ENCODE measurements at places on chromosomes 5 and 9.

GRCh38 chr9:37206121-37206620, 85.8 kb downstream of the ZCCHC7 start:
- H3K4me3 ChIP-seq = no peak overlapping the region
- no peak overlapping the region for H3K27ac ChIP-seq
- peaks cover 15% of the 10 kb centered on the region for H3K36me3 ChIP-seq
- no peaks in the 10 kb centered on the region for H3K27me3 ChIP-seq
- H3K4me1 ChIP-seq = peaks cover 3% of the 10 kb centered on the region
- no peak for DNase-seq

DNA sequence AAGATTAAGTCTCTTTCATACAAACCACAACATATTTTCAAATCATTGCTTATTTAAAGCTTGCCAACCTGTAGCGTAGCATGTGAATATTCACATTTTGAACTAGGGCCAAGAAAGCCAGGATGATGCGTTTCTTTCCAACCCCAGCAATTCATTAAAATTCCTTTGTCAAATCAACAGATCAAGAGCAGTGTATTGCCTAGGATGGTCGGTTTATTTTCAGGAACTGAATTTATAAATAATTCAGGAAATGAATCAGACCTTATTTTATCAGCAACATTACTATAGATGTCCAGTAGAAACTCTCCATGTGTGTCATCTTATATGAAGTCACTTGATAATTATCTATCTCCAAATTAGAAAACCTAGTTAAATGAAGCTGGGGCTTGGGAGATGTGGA, 13.2 kb upstream of the AUH start:
- no peaks in the 10 kb centered on the region for H3K27me3 ChIP-seq
- no peak overlapping the region for H3K27ac ChIP-seq
- H3K4me1 ChIP-seq = no peaks in the 10 kb centered on the region

DNA sequence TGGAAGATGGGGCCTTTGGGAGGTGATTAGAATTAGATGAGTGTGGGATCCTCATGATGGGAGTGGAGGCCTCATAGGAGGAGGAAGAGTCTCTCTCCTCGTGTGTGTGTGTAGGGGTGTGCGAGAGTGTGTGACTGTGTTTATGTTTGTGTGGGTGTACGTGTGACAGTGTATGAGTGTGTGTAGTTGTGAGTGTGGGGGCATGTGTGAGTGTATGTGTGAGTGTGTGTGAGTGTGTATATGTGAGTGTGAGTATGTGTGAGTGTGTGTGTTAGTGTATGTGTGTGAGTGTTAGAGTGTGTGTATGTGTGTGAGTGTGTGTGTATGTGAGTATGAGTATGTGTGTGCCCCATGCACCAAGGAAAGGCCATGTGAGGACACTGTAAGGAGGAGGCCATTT, 68.2 kb upstream of the SMIM15 start:
- H3K27me3 ChIP-seq = no peaks in the 10 kb centered on the region
- H3K4me3 ChIP-seq = no peak overlapping the region
- no peaks in the 10 kb centered on the region for H3K36me3 ChIP-seq
- H3K27ac ChIP-seq = no peak overlapping the region

- H3K36me3 ChIP-seq = no peaks in the 10 kb centered on the region
- H3K27ac ChIP-seq = no peak overlapping the region
Observed at GRCh38 chr5:142973932-142974331, 203.8 kb downstream of the ARHGAP26 start.

DNA sequence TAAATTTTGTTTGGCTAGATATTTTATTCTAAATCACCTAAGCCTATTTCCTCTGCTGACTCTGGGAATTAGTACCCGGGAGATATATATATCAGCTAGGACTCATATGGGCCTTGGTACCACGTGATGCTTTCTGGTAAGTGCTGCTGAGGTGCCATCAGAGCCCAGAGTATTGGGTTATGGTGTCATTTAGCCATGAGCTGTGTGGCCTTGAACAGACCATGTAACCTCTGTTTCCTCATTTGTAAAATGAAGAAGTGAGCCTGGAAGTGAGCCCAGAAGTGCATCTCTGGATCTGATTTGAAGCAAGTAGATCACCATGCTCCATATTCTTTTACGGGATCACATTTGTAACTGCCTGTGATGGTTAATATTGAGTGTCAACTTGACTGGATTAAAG, 126.1 kb downstream of the GPBP1 start:
- H3K4me1 ChIP-seq = no peaks in the 10 kb centered on the region
- DNase-seq = no peak
- no peak overlapping the region for H3K27ac ChIP-seq
- no peak overlapping the region for H3K4me3 ChIP-seq

- no peak overlapping the region for H3K27ac ChIP-seq
- no peak for DNase-seq
Observed at GRCh38 chr9:35729101-35729500, 2.9 kb downstream of the TLN1 start.

- H3K27me3 ChIP-seq = no peaks in the 10 kb centered on the region
- no peak for DNase-seq
- H3K4me3 ChIP-seq = no peak overlapping the region
- H3K27ac ChIP-seq = no peak overlapping the region
Observed at GRCh38 chr5:5481633-5482032, 59.2 kb downstream of the ICE1 start.

- H3K27ac ChIP-seq = no peak overlapping the region
- H3K4me1 ChIP-seq = no peaks in the 10 kb centered on the region
- DNase-seq = no peak
- H3K27me3 ChIP-seq = no peaks in the 10 kb centered on the region
Observed at GRCh38 chr5:59575648-59576445, 317.7 kb downstream of the PDE4D start.

DNA sequence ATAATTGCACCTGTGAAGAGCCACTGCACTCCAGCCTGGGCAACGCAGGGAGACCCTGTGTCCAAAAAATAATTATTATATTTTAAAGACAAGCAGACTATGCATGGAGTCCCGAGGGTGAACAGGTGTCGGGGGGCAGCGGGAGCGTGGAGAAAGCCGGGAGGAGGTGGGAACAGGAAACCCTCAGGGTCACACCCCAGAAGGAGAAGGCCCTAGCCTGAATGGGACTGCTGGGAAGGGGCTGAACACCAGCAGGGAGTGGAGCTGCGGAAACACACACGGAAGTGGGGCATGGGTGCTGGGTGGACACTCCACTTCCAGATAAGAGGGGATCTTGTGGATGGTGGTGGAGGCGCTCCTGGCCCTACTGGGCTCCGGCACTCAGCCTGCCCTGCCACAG, 12.8 kb downstream of the SURF6 start:
- H3K36me3 ChIP-seq = 0 out of 2 replicates have a peak, but pooled peaks cover 4% of the 10 kb centered on the region
- H3K4me1 ChIP-seq = no peaks in the 10 kb centered on the region
- H3K27ac ChIP-seq = no peak overlapping the region
- no peak overlapping the region for H3K4me3 ChIP-seq

GRCh38 chr5:103260951-103261350, 2.4 kb downstream of the MACIR start:
- H3K27me3 ChIP-seq = no peaks in the 10 kb centered on the region
- H3K27ac ChIP-seq = no peak overlapping the region
- no peaks in the 10 kb centered on the region for H3K36me3 ChIP-seq
- peak overlapping the region; percentile 69 for H3K4me3 ChIP-seq
- H3K4me1 ChIP-seq = peaks cover 2% of the 10 kb centered on the region

GRCh38 chr9:17793713-17794622, 215.1 kb downstream of the SH3GL2 start:
- no peaks in the 10 kb centered on the region for H3K36me3 ChIP-seq
- no peak overlapping the region for H3K4me3 ChIP-seq
- no peaks in the 10 kb centered on the region for H3K4me1 ChIP-seq
- H3K27ac ChIP-seq = no peak overlapping the region
- H3K27me3 ChIP-seq = no peaks in the 10 kb centered on the region

GRCh38 chr5:169875731-169876130, 104.6 kb downstream of the INSYN2B start:
- no peak for DNase-seq
- H3K4me3 ChIP-seq = no peak overlapping the region
- no peaks in the 10 kb centered on the region for H3K36me3 ChIP-seq
- H3K27me3 ChIP-seq = no peaks in the 10 kb centered on the region

DNA sequence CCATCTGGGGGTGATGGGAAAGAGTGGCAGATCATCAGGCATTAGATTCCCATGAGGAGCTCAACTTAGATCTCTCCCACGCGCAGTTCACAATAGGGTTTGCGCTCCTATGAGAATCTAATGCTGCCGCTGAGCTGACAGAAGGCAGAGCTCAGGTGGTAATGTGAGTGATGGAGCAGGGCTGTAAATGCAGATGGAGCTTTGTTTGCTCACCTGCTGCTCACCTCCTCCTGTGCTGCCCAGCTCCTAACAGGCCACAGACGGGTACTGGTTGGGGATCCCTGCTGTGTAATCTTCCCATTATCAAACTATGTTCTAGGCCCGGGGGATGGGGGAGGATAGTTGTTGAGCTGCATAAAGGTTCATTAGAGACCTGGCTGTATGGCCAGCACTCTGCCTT, 58.4 kb downstream of the UGCG start:
- H3K4me1 ChIP-seq = no peaks in the 10 kb centered on the region
- no peaks in the 10 kb centered on the region for H3K36me3 ChIP-seq

DNA sequence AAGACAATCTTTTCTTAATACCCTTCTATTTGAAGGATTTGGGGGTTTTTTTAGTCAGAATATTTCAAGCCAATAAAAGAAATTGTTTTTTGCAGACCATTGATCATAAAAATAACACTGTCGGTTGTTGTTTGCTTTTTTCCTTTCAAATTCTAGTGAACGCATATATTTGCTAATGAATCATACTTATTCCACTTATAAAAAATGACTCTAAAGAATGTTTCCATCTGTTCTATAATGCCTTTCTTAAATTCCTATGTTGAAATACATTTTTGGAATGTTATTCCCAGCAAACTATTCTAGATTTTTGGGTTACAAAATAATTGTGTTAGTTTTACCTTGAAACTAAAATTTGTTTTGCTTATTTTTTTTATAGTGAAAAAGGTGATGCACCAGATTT, 32.2 kb downstream of the CWC27 start:
- H3K36me3 ChIP-seq = peaks cover 1% of the 10 kb centered on the region
- no peak overlapping the region for H3K27ac ChIP-seq
- H3K4me1 ChIP-seq = no peaks in the 10 kb centered on the region
- no peaks in the 10 kb centered on the region for H3K27me3 ChIP-seq
- no peak overlapping the region for H3K4me3 ChIP-seq

DNA sequence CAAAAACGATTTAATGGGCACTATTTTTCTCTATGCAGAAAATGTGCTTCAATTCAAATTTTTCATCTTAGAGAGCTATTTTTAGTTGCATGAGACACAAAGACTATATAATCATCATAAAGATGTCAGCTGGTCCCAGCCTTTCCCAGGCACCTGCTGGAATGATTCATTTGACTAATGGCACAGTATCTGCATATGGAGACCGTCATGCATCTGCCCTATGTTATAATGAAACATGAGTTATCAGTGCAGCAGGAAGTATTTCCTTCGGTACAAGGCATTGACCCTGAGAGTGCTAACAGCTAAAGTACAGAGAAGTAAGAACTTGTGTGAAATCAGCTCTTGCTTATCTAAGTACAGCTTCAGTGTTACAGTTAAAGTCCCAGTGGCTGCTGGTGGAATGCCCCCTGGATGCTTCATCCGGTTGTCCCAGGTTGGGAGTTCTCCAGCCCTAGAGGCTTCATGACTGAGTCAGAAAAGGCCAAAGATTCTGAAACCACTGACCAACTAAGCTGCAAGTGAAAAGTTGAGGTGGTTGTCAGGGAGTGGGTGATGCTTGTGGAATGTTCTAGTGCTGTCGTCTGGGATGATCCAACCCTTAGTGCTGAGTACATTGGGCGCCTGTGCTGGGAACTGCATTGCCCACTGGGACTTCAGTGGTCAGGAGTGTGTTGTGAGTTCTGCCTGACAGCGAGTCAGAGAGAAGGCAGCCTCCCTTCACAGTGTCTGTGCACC, 57.2 kb downstream of the MTRR start:
- no peaks in the 10 kb centered on the region for H3K4me1 ChIP-seq
- no peaks in the 10 kb centered on the region for H3K36me3 ChIP-seq
- no peaks in the 10 kb centered on the region for H3K27me3 ChIP-seq
- DNase-seq = no peak

DNA sequence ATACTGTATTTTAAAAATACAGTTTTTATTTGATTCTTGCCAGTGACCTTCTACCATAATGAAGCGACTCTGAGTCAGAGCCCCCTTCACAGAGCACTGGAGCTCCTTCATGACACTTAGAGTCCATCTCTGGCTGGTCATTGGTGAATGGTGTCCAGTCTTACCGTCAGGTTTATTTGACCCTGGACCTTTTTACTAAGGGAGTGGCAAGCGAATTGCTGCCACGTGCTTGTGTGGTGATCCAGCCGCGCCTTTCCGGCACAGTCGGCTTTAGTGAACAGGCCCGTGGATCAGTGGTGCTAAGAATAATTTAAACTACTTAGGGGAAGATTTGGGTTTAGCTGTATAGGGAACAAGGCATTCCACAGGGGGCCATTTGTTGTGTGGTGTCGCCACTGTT, 48.5 kb downstream of the PRRC2B start:
- H3K27ac ChIP-seq = no peak overlapping the region
- no peaks in the 10 kb centered on the region for H3K27me3 ChIP-seq
- H3K4me3 ChIP-seq = no peak overlapping the region
- no peak for DNase-seq
- peaks cover 8% of the 10 kb centered on the region for H3K4me1 ChIP-seq

DNA sequence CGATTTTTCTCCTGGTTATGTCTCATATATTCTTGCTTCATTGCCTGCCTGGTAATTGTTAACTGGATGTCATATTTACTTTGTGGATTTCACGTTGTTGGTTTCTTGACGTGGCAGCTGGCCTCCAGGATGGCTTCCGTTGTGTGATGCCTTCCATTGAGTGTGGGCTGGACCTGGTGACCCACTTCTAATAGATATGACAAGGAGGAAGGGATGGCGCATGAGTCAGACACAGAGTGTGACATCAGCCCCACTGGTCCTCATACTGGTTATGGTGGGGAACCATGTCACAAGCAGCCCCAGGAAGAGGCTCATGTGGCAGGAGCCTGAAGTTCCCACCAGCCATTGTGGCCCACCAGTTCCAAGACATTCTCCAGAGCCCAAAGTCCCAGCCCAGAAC, 6.4 kb upstream of the PAEP start:
- no peaks in the 10 kb centered on the region for H3K36me3 ChIP-seq
- H3K27me3 ChIP-seq = no peaks in the 10 kb centered on the region
- H3K4me1 ChIP-seq = no peaks in the 10 kb centered on the region

- no peaks in the 10 kb centered on the region for H3K36me3 ChIP-seq
- no peaks in the 10 kb centered on the region for H3K4me1 ChIP-seq
- DNase-seq = no peak
- H3K27ac ChIP-seq = no peak overlapping the region
- H3K4me3 ChIP-seq = no peak overlapping the region
- H3K27me3 ChIP-seq = no peaks in the 10 kb centered on the region
Observed at GRCh38 chr5:160773646-160774410, 78.2 kb downstream of the ATP10B start.

GRCh38 chr5:150763023-150763769, 4.4 kb upstream of the DCTN4 start:
- peaks cover 2% of the 10 kb centered on the region for H3K4me1 ChIP-seq
- peaks cover 9% of the 10 kb centered on the region for H3K36me3 ChIP-seq
- no peak overlapping the region for H3K27ac ChIP-seq
- DNase-seq = no peak
- H3K27me3 ChIP-seq = no peaks in the 10 kb centered on the region
- H3K4me3 ChIP-seq = no peak overlapping the region
